BJ (cell line): ENCODE measurements at places on chromosomes 12 and 14.
A peak's percentile ranks its signal among the peaks of the same experiment; 100 is the strongest.

- no peak for DNase-seq
Measured at GRCh38 chr12:51694146-51694545, 103.1 kb downstream of the SCN8A start.

GRCh38 chr14:71078500-71078899, 171.2 kb downstream of the PCNX1 start:
- DNase-seq = no peak

DNA sequence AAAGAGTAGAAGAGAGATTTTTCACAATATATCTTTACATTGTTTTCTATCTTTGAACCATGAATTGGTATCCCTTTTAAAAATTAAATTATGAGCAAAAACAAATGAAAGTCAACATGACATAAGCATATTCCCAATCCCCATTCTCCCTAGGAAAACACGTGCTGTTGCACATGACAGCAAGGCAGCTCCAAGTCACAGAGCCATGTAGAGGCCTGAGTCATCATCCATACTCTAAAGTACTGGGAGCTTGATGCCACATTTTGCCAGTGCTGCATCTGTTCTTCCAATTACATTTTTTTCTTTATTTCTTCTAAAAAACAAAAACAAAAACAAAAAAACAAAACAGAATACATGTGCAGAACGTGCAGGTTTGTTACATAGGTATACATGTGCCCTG, 115.2 kb downstream of the ITPR2 start:
- DNase-seq = no peak

DNA sequence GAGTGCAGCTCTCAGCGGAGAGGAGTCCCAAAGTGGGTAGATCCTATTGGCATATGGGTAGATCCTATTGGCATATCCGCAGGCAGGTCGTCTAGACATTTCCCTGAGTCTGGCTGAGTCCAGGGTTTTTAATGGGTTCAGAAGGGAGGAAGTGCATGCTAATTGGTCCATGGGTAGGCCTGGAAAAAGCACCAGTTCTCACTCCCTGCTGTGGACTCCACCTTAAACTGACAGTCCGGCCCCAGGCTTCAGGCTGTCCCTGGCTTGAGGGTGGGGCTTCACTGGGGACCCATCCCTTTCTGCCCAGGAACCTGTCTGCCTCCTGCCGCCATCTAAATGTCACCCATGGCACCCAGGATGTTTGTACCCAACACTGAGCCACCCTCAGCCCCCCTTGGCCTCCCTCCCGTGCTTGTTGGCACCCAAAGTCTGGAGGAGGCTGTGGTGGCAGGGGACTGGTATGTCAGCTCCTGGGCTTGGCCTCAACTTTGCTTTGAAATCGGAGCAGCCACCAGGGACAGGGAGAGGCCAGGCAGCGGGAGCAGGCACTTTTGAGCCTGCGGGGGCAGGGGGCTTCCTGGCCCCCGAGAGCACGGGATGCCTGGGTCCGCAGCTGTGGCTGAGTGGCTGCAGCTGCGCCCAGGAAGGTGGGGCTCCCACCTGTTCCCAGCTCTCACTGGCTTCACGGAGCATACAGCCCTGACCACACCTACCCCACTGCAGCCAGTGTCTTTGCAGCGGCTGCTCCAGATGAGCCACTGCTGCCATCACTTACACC, 29.6 kb upstream of the YAF2 start:
- DNase-seq = no peak

DNA sequence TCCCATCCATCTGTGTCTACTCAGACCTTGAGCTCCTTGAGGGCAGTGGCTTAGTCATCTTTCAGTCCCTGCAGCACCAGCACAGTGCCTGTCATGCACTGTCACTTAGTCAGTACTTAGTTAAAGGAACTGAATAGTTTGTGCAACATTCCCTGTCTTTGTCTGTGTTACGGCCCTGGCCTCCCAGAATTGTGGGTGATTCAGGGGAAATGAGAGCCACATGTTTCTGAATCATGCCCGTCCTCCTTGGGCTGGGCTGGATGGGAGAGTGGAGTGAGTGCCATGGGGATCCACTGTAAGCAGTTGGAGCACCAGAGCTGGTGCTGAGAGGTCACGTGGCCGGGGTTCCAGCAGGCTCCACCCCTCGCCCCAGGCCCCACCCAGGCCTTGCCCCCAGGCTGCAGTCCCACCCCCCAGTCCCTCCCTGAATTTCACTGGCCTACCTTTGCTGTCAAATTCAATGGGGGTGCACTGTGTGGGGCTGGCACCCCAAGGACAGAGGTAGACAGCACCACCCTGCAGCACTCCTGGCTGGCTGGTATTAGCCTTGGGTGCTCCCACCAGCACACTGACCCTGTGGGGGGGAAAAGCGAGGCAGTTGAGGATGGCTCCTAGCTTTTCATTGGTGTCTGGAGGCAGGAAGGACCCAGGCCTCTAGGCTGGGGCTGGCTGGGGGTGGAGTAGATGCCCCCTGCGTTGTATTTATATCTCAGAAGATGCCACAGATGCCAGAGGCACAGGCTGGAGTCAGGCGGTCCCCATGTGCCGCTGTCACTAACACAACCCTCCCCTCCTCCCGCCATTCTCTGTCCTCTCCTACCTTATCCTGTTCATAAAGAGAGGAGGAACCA, 7.5 kb downstream of the ITGA5 start:
- DNase-seq = peak; percentile 98

DNA sequence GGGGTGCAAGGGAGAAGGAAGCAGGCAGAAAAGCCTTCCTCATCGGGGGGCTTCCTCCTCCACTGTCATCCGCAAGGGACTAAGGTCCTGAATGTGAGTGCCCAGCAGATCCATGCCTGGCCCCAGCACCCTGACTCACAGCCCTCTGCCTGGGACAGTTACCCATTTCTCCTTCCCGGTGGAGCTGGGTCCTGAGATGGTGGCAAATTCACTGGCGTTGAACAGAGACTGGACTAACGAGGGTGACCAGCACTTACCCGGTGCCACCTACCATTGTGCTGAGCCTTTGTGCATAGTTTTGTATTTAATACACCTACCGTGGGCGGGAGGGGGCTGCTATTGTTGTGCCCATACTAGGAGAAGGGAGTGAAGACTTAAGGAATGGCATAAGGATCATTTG, 30.9 kb upstream of the PLEKHG6 start:
- no peak for DNase-seq

- DNase-seq = no peak
Measured at GRCh38 chr12:121288986-121289385, 7.5 kb downstream of the CAMKK2 start.

- DNase-seq = no peak
Measured at GRCh38 chr12:110638796-110639195, 24.9 kb downstream of the TCTN1 start.

GRCh38 chr12:26401874-26402273, 206.5 kb downstream of the SSPN start:
- DNase-seq = no peak

DNA sequence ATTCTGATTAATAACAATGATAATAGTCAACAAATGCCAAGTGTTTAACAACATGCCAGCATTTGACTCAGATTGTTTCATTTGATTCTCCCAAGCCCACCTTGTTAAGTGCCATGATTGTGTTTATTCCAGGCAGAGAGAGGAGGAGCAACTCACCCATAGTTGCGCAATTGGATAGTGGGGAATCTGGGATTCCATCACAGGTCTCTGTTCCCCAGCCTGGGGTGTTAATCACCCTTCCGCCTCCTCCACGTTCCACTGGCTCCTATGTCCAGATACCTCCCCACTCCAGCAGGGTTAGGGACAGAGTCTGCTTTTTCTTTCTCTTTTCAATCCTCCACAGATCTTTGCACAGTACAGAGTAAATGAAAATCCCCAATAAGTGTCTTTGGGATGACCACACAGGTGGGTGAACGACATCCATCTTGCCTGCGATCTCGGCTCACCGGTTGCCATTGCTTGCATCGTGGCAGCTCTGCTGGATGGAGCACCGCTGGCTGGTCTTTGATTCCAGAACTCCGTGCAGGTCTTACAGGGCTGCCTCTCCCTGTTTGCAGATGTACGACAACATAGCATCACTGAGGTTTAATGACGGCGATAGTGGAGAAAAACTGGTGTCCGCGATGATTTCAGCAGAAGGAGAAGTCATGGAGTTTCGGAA, 78.8 kb downstream of the DNAH10 start:
- no peak for DNase-seq

DNA sequence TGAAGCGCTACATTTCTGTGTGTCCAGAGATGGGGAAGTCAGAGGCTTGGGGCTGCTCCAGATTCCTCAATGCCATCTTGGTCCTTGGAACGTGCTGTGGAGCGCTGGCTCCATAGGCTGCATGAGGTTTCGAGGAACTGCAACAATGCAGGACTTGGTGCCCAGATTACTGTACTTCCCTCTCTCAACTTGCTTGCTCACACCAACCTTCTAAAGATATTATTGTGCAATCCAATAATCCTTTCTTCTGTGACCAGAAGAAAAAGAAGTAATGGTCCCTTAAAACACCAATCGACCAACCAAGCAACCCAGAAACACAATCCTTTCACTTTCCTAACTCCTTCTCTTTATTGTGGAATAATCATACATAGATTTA, 3.7 kb downstream of the PRICKLE1 start:
- no peak for DNase-seq

GRCh38 chr12:2649201-2650030, 145.4 kb upstream of the FKBP4 start:
- DNase-seq = no peak

- DNase-seq = peak; percentile 92
Measured at GRCh38 chr12:60394665-60395064, 798.8 kb downstream of the SLC16A7 start.

DNA sequence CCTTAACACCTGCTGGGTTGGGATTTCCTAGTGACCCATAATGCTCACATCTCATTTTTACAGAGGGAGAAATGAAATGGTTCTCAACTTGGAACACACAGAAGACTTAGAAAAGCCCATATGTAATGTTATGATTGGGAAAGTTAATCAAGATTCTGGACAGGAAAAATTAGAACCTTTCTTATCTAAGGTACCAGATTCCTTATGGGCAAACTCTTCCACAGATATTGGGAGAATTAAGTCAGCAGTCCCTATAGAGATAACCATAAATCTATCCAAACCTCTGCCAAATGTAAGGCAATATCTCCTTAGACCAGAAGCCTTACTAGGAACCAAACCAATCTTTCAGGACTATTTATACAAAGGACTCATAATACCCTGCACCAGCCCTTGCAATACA, 13.9 kb upstream of the PSMC1 start:
- DNase-seq = no peak

- no peak for DNase-seq
Measured at GRCh38 chr14:64005822-64006221, 153.0 kb downstream of the SYNE2 start.

DNA sequence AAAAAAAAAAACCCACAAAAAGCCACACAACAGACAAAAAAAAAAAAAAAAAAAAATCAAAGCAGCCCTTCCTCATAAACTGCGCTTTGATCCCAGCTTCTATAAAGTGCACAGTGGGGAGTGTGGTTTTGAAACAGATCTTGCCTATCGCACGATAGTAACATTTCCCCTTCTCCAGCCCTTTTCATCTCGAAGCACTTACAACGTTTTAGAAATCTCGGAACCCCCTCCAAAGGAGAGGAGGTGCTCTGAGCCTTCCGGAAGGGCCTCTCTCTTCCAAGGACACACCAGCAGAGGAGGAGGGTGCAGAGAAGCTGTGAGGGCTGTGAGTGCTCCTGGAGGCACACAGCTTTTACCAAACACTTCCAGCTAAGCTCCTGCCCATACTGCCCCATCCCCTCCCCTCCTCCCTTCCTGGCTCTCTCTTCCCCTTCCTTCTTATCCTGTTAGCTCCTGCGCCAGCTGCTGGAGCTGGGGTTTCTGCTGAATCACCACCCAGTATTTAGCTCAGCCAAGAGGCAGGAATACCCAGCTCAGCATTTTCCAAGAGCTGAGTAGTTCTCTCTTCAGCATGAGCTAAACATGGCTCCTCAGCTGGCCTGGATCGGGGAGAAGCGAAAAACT, 28.4 kb downstream of the SLC7A8 start:
- no peak for DNase-seq

- no peak for DNase-seq
Measured at GRCh38 chr12:121829250-121829918, 25.6 kb downstream of the SETD1B start.

DNA sequence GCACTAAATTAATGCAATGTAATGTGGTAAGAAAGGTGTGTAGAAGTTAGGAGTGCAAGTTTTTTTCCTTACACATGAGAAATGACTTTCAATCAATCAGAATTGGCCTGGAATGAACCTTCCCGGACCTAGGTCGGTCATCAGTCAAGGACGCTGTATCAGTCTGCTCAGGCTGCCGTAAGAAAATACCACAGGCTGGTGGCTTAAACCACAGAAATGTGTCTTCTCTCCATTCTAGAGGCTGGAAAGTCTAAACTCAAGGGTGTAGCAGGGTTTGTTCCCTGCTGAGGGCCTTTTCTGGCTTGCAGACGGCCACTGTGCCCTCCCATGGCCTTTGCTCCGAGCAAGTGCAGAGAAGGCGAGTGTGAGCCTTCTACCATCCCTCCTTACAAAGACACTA, 86.6 kb upstream of the DYNC1H1 start:
- no peak for DNase-seq

- no peak for DNase-seq
Measured at GRCh38 chr12:77489331-77489970, 341.2 kb upstream of the NAV3 start.

DNA sequence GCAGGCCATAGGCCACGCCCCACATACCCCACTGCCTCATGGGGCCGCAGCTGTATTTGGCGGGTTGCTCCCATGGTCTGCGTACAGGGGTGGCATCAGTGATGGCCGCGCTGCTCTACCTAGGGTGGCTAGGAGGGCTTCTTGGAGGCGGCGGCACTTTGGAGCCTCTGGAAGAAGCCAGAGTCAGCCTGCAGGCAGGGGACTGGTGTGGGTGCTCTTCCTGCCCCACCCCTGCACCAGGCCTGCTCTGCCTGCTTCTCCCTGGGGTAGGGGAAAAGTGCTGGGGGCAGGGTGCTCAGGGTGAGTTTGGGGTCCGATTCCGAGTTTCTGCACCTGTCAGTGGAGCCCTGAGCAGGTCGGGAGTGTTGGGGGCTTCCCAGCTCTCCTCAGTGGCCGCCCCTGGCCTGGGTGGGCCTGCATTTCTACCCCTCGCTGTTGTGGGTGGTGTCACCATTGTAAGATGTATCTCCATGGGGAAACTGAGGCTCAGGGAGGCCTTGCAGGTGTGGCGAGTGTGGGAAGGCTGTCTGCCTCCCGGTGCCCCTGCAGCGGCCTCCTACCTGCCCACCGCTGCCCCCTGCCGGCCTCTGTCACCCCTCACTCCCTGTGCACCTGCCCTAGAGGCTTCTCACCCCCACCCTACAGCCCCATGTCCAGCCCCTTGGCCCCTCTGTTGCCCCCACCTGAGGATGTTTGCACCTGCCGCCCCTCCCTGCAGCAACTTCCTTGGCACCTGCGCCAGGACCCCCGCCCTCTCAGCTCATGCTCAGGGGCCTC, 5.5 kb downstream of the CEP170B start:
- no peak for DNase-seq

DNA sequence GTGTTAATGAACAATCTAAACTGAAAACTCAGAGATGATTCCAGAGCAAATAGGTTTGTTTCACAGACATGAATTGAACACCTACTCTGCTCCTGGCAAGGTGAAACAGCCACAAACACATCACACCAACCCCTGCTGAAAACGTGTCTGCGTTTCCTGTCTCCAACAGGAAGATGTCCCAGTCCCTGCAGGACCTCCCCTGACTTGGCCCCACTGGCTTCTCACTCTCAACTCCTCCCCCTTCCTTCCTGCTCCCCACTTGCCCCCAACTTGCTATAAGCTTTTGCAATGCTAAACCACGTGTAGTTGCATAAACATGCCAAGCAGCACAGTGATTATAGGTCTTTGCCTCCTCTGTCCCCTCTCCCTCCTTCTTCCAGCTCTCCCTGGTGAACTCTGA, 567.6 kb downstream of the BCL11B start:
- no peak for DNase-seq

- no peak for DNase-seq
Measured at GRCh38 chr14:77088645-77089044, 9.4 kb upstream of the CIPC start.

- DNase-seq = no peak
Measured at GRCh38 chr12:2664721-2665577, 129.8 kb upstream of the FKBP4 start.
